ENCODE measurements at places on chromosomes 7 and 10. TPM values are rescaled to one million over a fixed set of nuclear protein-coding genes. Genes with fewer than 3 reads are reported as not detected.

Gene ABCC2
- polyA plus RNA-seq, result 0.33 TPM

Gene C10orf105
- polyA plus RNA-seq, result not detected

Gene STOX1
- polyA plus RNA-seq, result 0.24 TPM

Gene GHRHR
- not detected for polyA plus RNA-seq

Gene HKDC1
- polyA plus RNA-seq, result 0.43 TPM

Gene PARG
- polyA plus RNA-seq, result 16.7 TPM

Gene PTPRZ1
- not detected for polyA plus RNA-seq

Gene PRKAR2B
- polyA plus RNA-seq, result 1.1 TPM

Gene GLI3
- not detected for polyA plus RNA-seq

Gene TLX1
- polyA plus RNA-seq, result not detected

Gene FKBP9
- 0.30 TPM for polyA plus RNA-seq

Gene GIMAP6
- 4.6 TPM for polyA plus RNA-seq

Gene BAIAP2L1
- polyA plus RNA-seq, result 0.49 TPM

Gene AMZ1
- 1.9 TPM for polyA plus RNA-seq

Gene WEE2
- not detected for polyA plus RNA-seq

Gene LIPN
- 0.31 TPM for polyA plus RNA-seq

Gene SFRP4
- not detected for polyA plus RNA-seq
